ENCODE measurements at places on chromosomes 6 and 20. TPM values are rescaled to one million over a fixed set of nuclear protein-coding genes. Genes with fewer than 3 reads are reported as not detected.
A peak's percentile ranks its signal among the peaks of the same experiment; 100 is the strongest.

DNA sequence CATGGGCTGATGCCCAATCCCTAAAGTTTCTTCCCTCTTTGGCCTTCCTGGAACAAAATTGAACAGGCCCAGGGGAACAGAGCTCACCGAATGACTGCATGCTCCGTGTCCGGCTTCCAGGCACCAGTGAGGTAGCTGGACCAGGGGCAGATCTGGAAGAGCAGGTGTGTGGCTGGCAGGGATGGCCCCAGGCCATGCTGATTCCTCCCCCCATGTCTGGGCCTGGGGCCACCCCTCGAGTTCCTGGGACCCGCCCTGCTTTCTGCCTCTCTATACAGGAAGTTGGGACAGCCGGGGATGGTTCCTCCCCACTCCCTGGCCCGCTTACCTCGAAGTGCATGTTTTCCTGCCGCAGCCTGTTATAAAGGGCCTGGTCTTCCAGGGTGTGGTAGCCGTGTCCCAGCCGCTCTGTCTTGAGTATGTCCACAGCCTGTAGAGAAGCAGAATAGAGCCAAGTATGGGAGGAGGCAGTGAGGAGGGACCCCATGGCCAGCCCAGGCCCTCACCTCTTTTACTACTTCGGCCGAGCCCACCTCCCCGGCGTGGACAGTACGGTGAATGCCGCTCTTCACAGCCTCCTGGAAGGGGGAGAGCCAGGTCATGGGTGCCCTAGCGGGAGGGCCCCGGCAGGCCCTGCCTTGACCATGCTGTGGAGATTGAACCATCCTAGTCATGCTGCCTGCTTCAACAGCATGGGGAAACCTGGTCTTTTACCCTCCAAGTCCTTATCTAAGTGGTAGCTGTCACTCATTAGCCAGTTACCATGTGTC, 28.8 kb downstream of the ADA start:
- no peak for DNase-seq

DNA sequence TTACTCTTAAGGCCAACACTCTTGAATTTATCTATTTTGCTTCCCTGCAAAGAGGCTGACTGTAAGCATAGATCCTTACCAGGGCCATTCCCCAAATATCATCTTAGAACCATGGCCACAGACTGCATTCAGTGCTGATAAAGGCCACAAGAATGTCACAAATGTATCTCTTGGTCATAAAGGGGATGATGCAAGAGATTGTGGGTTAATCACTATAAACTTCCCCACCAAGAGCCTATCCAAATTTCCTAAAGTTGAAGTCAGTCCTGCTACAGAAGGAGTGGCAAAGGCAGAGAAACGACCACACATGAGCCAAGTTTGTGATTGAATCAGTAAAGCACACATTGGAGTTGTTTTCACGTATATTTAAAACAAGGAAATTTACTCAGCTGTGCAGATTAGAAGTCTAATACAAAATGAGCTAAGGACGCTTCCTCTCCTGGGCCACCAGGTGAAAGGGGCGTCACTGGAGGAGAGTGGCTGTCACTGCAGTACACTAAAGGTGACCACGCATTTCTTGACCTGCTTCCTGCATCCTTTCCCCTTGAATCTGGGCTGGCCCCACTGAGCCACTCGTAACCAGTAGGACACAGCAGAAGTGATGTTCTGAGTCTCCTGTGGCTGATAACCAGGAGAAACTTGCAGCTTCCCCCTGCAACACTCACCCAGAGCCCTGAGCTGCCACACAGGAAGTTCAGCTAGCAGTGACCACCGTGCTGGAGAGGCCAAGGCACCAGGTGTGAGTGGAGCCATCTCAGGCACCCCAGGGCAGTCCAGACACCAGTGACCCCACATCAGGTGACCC, 181.9 kb downstream of the SYNDIG1 start:
- no peak for DNase-seq

- no peak for DNase-seq
Measured at GRCh38 chr6:147530132-147531060, 21.9 kb downstream of the SAMD5 start.

DNA sequence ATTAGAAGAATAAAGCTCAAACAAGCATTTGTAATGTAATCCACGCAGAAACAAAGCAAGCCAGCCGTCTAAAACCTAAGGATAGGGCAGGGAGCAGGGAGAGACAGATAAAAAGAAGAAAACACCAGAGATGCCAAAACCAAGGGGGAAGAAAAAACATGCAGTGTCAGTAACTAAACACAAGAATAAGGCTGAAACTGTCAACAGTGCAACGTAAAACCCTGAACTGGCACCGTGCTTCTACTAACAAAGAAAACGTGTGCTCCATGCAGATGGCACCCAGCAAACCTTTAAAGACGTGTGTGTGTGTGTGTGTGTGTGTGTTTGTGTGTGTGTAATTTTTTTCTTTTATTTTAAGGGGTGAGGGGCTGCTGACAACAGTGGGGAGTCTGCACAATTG, 88.4 kb upstream of the TAB2 start:
- no peak for DNase-seq

DNA sequence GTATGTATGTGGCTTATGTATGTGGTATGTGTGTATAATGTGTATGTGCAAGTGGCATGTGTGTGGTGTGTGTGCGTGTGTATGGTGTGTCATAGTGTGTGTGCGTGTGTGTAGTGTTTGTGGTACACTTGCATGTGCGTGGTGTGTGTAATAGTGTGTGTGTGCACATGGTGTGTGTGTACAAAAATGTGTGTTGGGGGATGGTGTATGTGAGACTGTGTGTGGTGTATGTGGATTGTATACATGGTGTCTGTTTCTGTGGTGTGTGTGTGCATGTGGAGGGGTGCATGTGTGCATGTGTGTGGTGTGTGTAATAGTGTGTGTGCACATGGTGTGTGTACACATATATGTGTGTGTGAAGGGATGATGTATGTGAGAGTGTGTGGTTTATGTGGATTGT, 21.5 kb downstream of the MAFB start:
- no peak for DNase-seq

The TRIM31 gene
- total RNA-seq = not detected

DNA sequence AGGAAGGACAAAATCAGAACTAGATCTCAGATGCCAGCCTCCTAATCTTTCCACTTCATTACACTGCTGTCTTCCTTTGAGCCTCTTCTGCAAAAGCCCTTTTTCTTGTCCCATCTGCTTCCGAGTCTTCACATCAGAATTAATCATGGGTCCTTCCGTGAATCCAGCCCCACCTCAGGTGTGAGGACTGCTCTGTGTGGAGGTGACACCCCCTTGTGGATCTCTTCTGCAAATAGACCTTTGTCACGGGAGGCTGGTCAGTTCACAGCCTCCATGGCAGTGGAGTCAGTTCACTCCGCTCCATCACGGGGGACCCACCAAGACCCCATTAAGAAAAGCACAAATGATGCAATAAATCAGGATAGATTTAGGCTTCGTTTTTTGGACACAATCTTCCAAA, 171.1 kb downstream of the ADAT2 start:
- DNase-seq = no peak

The HLA-DQA1 gene
- total RNA-seq = 19.6 TPM

- no peak for DNase-seq
Measured at GRCh38 chr20:10949930-10950783, 276.4 kb upstream of the JAG1 start.

The KCNK16 gene
- not detected for total RNA-seq

GRCh38 chr6:100266494-100267401, 198.0 kb downstream of the SIM1 start:
- no peak for DNase-seq

DNA sequence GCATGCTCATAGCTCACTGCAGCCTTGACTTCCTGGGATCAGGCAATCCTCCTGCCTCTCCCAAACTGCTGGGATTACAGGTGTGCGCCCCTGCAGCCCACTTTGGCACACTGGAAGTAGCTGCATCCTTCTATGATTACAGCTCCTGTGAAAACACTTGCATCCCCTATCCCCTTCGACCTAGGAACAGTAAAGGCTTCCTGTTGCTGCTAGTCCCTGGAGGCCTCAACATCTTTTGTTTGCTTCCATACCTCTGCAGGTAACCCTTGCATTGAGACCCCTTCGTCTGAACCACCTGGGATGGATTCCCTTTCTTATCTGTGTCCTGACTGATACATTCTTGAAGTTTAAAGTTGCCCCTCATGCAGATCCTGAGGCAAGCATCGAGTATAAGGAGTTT, 152.4 kb downstream of the PAK5 start:
- no peak for DNase-seq

The HCK gene
- total RNA-seq = 5.9 TPM

The ERGIC3 gene
- total RNA-seq = 214 TPM

GRCh38 chr20:25372584-25373336, 17.9 kb downstream of the ABHD12 start:
- no peak for DNase-seq

DNA sequence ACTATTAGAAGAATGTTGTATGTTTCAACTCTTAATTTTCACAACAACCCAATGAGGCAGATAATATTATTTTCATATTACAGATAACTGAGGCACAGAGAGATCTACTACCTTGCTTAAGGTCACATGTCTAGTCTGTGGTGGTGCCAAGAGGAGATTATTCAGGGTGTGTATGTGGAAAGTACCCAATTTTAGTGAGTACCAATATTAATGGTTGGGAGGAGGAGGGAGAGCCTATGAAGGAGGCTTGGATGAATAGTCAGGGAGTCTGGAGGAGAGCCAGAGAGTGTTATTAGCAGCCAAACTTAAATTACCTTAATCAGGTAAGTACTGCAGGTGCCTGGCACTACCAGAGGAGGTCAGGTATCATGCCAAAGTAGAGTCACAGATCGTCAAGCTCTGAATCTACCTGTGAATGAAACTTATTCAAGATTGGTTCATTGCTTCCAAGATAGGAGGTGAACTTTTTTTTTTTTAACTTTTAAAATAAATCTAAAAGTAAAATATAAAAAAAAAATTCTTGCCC, 10.9 kb upstream of the CALHM6 start:
- DNase-seq = peak; percentile 59

GRCh38 chr6:130968476-130968875, 94.6 kb downstream of the EPB41L2 start:
- peak; percentile 9 for DNase-seq

GRCh38 chr6:139316622-139317317, 25.0 kb upstream of the TXLNB start:
- DNase-seq = no peak

GRCh38 chr20:57964011-57964862, 254.4 kb upstream of the PMEPA1 start:
- no peak for DNase-seq

DNA sequence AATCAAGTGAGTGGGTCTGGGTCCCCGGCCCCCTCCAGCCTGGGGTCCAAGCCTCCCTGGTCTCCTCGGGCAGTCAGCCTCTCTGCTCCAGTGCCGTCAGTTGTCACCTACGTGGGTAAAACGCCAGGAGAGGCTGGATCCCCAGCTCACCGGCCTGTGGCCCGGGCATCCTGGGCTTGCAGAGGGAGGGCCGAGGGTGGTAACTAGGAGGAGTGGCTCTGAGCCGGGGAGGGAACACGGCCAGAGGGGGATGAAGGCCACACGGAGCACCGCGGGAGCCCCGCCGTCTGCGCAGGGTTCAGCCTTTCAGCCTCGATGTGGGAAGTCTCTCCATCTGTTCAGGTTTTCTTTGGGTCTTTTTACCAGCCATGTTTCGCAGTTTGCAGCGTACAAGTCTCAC, 29.5 kb upstream of the BHLHE23 start:
- DNase-seq = no peak

The GPLD1 gene
- total RNA-seq = 9.7 TPM

DNA sequence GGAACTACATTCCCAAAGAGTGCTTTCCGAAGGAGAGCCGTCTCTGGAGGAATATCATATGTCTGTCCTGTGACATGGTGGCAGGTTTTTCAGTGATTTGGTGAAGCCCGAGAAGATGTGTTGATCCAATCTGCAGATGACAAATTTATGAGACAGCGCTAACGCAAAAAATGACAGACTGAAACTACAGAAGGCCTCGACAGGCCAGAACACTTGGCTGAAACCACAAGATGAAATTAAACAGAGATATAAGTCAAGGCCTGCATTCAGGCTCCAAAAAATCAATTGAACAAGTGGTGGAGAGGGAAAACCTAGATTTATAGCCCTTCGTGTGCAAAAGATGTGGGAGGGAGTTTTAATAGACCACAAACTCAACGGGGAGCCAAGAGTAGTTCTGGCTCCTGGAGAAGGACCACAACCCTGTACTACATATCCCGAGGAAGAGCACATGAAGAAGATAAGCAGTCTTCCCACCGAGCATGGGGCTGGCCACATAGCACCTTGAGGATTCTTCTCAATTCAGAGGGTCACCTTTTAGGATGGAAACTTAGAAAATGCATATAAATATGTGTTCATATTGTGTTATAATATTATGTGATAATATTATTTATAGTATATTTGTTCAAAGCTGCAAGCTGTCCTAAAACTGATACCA, 231.3 kb upstream of the PDE10A start:
- no peak for DNase-seq

DNA sequence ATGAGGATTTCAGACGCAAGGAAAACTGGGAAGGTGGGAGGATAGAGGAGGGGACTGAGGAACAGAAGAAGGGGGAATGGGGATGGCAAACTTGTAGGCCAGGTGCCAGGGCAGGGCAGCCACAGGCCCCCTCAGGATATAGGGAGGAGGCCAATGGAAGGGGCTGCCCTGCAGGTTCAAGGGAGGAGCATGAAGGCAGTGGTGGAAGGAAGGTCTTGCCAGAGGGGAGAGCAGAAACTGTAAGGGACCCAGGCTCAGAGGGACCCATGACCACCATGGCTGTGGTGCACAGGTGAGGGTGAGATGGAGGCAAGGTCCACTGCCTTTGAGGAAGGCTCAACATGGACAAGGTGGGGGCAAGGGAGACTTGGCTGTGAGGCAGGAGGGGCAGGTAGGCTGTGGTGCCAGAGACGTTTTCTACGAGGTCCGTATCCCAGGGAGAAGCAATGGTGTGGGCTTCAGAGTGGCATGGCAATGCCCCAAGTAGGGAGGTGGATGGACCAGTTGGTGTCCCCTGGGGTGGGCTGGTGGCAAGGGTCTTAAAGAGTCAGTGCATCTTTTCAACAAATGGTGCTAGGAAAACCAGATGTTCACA, 22.7 kb downstream of the HLA-F start:
- no peak for DNase-seq

- no peak for DNase-seq
Measured at GRCh38 chr6:42819803-42820511, 38.1 kb downstream of the BICRAL start.

The CRISP3 gene
- not detected for total RNA-seq

The HS3ST5 gene
- total RNA-seq = not detected

- no peak for DNase-seq
Measured at GRCh38 chr6:157432892-157433265, 51.9 kb downstream of the ZDHHC14 start.

The ANKEF1 gene
- 14.2 TPM for total RNA-seq

The ZBTB46 gene
- total RNA-seq = 29.4 TPM

GRCh38 chr6:106692112-106692818, 62.9 kb downstream of the QRSL1 start:
- peak; percentile 91 for DNase-seq

- no peak for DNase-seq
Measured at GRCh38 chr6:43741829-43742228, 28.2 kb upstream of the VEGFA start.

All from thyroid gland (tissue), 4 donors.